Renal cortical epithelial cell (primary cell): ENCODE measurements at places on chromosomes 5 and 9.
A peak's percentile ranks its signal among the peaks of the same experiment; 100 is the strongest.

DNA sequence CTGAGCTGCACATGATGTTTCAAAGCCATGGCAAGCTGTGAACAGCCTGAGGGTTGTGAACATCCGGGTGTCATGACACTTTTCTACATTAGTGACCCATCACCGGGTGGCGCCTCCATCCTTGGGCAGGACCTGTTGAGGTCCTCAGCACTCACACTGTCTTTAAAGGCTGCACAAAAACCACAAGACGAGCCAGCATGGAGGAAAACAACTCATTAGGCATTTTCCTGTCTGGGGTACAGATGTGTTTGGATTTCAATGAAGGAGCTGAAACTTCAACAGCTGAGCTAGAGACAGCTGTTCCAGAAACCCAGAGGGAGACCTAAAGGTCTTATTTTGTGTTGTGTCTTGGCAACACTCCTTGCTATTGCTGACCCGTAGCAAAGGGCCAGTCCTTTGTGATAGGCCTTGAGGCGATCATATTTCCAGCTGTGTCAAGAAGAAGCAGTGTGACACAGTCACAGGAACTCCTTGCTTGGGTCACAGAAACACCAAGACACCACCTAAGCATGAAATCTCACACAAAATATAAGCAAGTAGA, 151.8 kb upstream of the VLDLR start:
- DNase-seq, result peak; percentile 54

DNA sequence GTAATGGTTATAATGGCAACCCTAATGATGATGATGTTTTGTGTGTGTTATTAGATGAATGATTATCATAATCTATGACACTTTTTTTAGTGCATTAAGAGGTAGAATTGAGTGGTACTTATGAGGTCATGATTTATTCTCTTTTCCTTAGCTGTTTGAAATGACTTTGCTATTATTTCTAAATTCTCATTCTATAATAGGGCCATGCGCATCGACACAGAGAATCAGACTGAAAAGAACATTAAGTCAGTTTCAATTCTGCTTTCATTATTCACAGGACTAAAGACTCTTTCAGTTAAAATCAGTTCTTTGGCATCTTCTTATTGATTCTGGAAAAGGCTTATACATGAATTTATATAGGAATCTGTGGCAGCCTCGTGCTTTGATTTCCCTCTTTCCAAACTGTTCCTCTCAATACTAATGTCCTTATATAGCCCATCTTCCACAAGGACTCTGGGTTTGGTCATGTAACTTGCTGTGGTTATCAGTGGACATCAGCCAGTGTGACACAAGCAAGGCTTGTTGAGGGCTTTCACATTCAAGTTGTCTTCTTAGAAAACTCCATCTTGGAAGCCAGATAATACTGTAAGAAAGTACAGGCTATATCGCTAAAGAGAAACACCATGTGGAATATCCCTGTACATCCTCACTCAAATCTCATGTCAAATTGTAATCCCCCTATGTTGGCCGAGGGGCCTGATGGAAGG, 140.3 kb upstream of the CHD1 start:
- no peak for DNase-seq

DNA sequence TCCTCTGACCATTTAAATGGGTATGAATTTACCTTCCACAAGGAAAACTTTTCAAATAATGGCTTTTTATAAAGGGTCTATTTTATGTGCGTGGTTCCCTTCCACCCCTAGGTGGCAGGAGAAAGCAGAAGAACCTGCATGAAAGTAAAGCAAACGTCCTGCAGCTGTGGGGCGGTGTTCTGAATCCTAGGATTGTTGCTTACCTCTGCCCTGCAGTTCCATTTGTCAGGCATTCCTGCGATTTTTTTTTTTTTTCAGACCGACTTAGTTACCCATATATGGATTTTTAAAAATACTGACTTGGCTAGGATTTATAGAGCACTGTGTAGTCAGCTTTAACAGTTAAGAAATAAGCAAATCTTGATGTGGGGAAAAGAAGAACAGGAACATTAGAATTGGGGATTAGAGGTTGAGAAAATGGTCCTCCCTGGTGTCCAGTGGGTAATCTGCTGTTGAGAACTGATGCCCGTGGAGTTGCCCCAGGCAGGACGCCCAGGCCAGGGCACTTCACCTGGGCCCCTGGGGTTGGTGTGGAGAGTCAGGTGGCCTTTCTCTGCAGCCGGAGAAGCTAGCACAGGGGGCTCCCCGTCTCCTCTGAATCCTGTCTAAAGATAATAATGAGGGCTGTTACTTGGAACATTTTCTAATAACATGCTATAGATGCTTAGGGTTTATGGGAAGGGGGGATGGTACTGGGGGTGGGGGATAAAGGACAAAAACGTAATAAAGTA, 30.4 kb upstream of the LTC4S start:
- peak; percentile 85 for DNase-seq

DNA sequence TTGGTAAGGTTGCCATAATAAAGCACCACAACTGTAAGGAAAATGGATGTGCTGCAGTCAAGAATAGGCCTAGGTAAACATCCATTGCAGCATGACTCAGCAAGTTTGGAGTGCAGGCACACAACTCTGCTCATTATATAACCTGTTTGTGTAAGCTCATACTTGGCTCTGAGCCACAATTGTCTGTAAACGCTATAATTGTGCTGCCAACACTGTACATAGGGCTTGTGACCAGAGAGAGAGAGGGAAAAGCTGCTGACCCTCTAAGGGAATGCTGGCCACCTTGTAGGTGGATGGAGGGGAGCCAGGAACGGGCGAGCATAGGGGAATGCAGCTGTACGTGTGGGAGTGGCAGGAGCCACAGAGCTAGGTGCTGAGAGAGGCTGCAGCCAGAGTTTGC, 2186.5 kb upstream of the ACO1 start:
- DNase-seq, result no peak

DNA sequence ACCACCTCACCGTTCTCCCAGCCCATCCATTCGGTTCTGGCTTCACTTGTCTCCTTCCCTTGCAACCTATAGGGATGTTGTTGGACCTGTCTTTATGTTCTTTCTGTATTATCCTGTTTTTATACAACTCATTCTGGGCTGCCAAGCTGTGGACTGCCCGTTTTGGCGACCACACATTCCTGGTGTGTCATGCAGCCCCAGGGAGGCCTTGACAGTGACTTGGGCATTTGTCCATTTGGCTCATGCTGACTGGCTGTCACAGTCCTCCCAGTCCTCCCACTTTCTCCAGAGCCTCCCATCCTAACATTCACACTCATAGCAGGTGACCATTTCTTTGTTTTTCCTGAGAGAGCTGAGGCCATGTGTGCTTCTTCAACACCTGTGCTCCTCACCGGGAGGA, 136.4 kb downstream of the SLF1 start:
- DNase-seq, result no peak

GRCh38 chr5:98779264-98779877, 5.9 kb downstream of the RGMB start:
- no peak for DNase-seq

- no peak for DNase-seq
Observed at GRCh38 chr5:112024769-112025168, 267.8 kb upstream of the NREP start.
